HFF-Myc (cell line): ENCODE measurements at places on chromosomes 6 and 20.

- no peak for DNase-seq
Observed at GRCh38 chr6:138863321-138863720, 67.4 kb downstream of the ECT2L start.

- DNase-seq: no peak
Observed at GRCh38 chr6:27986928-27987725, 30.1 kb downstream of the OR2B6 start.

DNA sequence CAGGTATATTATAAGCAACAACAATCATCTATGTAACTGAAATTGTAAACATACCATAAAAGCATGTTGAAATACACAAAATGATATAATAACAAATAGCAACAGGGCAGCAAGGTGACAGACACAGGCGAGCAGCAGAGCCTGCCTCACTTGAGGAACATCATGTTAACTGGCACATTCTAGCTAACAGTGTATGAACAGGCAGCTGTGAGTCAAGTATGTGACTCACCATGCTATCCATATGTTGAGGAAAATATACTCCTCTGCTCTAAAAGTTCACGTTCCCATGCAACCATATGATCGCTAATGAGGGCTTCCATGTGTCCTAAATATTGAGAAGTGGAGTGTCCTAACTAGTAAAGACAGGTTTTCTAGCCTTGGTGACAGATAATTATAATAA lies 18.4 kb downstream of the SERAC1 start:
- DNase-seq: peak; percentile 41

DNA sequence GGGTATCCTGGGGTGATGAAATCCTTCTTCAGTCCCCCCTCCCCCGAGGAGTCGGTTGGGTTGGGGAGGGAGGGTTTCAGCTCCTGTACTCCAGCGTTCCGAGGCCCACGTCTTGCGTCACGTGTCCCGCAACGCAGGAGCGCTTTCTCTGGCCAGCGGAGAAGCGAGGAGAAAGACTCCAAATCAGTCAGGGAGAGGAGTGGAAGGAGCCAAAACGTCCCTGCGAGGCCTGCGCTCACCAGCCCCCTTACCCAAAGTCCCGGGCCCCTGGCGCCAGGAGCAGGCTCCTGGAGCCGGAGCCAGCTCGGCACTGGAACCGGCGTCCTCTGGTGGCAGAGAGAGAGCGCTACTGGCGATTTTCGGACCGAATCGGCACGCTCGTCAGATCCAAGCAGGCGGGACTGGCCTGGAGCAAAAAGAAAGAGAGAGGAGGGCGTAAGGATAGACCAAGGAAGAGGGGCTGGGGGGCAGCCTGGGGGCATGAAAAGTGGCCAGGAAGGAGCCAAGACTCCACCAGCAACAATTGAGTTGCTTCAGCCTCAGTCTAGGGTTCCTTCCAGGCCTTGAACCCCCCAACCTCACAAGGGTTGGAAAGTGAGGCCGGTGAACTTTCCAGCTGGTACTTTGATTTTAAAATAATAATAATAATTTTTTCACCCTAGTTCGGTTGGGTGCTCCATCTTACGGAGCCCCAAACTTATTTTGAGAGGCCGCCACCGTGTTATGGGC lies at the start of gene GNAS:
Gene GNAS, plus strand, starts transcription at position 174 of the 729 bp plus-strand sequence.
- DNase-seq: no peak

GRCh38 chr20:25319241-25320034 lies 71.2 kb downstream of the ABHD12 start:
- no peak for DNase-seq

GRCh38 chr6:15922510-15923250 lies 206.2 kb upstream of the MYLIP start:
- peak; percentile 96 for DNase-seq

DNA sequence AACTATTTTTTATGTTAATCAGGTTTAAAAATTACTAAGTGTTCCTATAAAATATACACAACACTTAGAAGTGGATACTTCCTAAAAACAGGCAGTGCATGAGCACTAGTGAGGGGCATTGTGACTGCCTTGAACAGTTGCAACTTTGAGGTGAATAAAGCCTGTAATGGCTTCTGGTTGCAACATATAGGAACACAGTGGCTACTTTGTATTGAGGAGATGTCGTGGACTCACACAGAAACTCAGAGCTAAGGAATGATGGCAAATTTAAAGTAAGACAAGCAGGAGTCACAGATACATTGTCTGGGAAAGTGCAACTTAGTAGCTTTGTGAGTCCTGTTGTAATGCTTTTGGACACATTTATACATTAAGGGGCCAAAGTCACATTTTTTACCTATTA lies 861 bp upstream of the HLA-A start:
- no peak for DNase-seq

DNA sequence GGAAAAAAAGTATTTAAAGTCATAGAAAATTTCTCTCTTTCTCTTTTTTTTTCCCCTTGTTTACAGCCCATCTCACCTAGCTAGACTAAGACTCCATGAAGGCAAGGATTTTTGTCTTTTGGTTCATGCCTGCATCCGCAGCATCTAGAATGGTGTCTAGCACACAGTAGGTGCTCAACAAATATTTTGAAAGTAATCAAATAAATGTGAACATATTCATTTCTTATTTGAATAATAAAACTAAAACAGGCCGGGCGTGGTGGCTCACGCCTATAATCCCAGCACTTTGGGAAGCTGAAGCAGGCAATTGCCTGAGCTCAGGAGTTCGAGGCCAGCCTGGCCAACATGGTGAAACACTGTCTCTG lies 4.7 kb upstream of the ZNF341 start:
- no peak for DNase-seq

DNA sequence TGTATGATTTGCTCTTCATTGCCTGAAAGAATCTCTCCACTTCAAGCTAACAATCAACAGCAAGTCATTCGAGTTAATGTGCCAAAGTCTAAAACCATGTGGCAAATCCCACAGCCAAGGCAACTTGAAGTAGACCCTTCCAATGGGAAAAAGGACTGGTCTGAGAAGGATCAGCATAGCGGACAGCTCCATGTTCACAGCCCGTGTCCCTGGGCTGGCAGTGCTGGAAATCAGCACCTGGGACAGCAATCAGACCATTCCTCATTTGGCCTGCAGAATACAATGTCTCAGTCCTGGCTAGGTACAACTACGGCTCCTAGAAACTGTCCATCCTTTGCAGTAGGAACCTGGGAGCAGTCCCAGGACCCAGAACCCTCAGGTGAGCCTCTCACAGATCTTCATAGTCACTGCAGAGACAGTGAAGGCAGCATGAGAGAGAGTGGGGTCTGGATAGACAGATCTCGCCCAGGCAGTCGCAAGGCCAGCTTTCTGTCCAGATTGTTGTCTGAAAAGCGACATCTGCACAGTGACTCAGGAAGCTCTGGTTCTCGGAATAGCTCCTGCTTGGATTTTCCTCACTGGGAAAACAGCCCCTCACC lies 1.1 kb downstream of the GJA10 start:
- peak; percentile 19 for DNase-seq

GRCh38 chr6:143765422-143766184 lies 77.5 kb upstream of the LTV1 start:
- DNase-seq: no peak

GRCh38 chr20:62345681-62346370 lies 21.3 kb downstream of the LAMA5 start:
- no peak for DNase-seq

- no peak for DNase-seq
Observed at GRCh38 chr6:138484018-138484731, 15.1 kb downstream of the NHSL1 start.

DNA sequence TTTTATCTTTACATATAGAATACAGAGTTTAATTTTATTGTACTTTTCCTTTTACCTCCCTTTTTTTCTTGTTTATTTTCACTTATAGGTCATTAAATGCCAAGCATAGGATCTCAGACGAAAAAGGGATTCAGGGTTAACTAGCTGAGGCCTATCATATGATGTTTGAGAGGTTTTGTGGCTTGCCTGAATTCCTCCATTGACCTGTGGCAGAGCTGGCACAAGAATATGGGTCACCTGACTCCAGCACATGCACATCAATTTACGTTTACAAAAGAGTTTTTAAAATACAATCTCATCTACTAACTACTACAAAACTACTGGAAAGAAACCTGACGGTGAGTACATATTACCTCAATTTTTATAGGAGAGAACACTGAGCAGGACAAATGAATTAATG lies 60.4 kb downstream of the SGK1 start:
- no peak for DNase-seq

GRCh38 chr20:38418509-38419204 lies 16.5 kb downstream of the SNHG17 start:
- DNase-seq: no peak

DNA sequence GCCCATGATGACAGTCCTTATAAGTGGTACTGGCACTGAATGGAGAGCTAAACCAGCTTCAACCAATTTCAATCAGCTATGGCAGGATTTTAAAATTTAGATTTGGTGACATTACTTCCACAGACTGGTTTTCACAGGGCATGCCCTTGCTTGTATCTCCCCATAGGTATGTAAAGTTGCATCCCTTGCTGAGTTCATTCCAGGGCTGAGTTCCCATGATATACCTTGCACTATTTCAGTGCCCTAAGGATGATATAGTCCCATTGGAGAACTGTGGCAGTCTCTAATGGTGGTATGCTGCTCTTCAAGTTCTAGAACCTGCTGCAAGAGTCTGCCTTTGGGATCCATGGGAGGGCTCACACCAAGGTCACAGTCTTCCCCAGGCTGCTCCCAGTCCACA lies 232.7 kb upstream of the MOCS1 start:
- DNase-seq: no peak

- DNase-seq: no peak
Observed at GRCh38 chr6:5180636-5181035, 80.1 kb downstream of the LYRM4 start.

DNA sequence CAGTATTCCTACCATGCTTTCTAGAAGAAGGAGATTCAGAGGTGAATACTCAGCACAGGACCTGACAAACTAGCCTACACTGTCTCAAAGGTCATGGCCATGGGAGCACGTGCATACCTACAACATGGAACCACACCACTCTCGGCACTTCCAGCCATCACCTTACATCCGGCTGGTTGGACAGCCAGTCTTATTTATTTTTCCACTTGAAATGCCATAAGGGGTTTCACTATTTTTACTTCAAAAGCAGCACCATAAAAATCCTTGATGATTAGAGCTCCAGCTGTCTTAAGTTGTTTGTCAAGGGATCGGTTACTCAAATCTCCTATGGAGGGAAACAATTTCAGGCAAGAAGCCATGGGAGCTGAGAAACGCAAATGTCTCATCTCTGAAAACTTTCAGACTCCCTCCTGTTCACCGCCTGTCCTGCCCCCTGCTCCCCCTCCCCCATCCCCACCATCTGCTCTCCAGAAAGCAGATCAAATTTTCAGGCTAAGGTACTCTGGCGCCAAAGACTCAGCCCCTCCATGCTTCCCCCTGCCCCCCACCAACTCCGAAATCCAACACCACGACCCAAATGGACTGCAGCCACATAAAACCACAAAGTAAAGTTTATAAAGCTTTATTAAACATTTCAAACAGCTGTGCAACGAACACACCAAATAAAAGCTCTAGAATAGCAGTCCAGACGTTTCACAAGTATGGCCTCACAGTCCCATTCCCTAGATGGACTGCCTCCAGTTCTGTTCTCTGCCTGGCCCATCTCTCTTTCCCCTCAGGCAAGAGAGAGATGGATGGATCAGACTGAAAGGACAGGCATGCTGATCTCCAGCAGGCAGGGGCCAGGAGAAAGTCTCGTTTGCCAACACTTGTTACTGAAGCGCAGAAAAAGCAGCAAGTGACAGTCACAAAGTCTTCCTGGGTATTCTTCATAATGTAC lies 4.0 kb upstream of the NNAT start:
- DNase-seq: peak; percentile 53

- no peak for DNase-seq
Observed at GRCh38 chr20:57243480-57244220, 22.8 kb downstream of the BMP7 start.

- no peak for DNase-seq
Observed at GRCh38 chr20:47964149-47964548, 178.9 kb upstream of the SULF2 start.

GRCh38 chr20:33862709-33863403 lies 51.7 kb downstream of the CHMP4B start:
- DNase-seq: peak; percentile 26

- DNase-seq: no peak
Observed at GRCh38 chr6:105179244-105180065, at the start of gene POPDC3. Gene POPDC3 (minus strand): TSS chr6:105180014. CDS start chr6:105161909, 18,105 bp downstream.

GRCh38 chr6:39114388-39114703 lies 640 bp downstream of the SAYSD1 start:
- DNase-seq: no peak

DNA sequence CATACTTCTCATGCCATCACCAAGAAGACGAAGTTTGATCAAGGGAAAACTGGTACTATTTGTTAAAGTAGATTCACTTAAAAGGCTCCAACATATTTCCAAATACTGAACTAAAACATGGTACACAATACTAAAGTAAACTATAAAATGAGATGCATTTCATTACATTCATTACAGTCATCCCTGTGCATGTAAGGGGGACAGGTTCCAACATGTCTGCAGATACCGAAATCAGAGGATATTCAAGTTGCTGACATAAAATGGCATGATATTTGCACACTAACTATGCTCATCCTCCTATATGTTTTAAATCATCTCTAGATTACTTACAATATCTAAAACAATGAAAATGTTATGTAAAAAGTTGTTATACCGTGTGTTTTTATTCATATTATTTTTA lies 893.9 kb upstream of the MANEA start:
- DNase-seq: no peak

- DNase-seq: peak; percentile 59
Observed at GRCh38 chr6:108896111-108896661, 48.0 kb downstream of the ARMC2 start.

DNA sequence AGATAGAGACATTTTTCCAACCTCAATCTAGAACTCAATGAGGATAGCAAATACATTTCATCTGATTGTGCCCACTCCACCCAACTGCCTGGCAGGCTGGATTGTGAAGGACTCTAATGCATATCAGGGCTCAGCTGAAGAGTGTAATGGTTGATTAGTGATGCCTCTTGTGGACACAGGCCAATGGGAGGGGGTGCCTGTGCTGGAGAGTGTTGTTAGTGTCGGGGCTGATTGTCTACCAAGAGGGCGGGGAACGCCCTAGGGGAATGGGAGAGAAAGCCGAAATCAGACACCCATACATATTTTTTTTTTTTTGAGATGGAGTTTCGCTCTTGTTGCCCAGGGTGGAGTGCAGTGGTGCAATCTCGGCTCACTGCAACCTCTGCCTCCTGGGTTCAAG lies 103.7 kb upstream of the SALL4 start:
- no peak for DNase-seq

DNA sequence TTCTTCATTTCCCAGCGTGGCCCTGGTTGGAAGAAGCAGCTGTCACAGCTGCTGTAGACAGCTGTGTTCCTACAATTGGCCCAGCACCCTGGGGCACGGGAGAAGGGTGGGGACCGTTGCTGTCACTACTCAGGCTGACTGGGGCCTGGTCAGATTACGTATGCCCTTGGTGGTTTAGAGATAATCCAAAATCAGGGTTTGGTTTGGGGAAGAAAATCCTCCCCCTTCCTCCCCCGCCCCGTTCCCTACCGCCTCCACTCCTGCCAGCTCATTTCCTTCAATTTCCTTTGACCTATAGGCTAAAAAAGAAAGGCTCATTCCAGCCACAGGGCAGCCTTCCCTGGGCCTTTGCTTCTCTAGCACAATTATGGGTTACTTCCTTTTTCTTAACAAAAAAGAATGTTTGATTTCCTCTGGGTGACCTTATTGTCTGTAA lies 292.7 kb downstream of the ESR1 start:
- no peak for DNase-seq
